Thymus (tissue), 14 donors: ENCODE measurements at places on chromosomes 7 and 10. TPM values are rescaled to one million over a fixed set of nuclear protein-coding genes. Genes with fewer than 3 reads are reported as not detected.

Gene STEAP1B
- 1.4 TPM for total RNA-seq

Gene SLC16A12
- 0.24 TPM for total RNA-seq

Gene SPDYE6
- total RNA-seq, result not detected

Gene HOXA5
- 0.24 TPM for total RNA-seq

Gene ALDH18A1
- 36.9 TPM for total RNA-seq

Gene NEUROD6
- total RNA-seq, result not detected

Gene LOXL4
- 0.99 TPM for total RNA-seq

Gene FFAR4
- 0.14 TPM for total RNA-seq

Gene DYDC2
- total RNA-seq, result 0.05 TPM

Gene PLXDC2
- 8.0 TPM for total RNA-seq

Gene COL1A2
- 55.3 TPM for total RNA-seq

Gene ERVW-1
- not detected for total RNA-seq

Gene FAM131B
- 0.47 TPM for total RNA-seq

Gene LRRC18
- total RNA-seq, result 0.05 TPM

Gene LIPK
- total RNA-seq, result 0.33 TPM

Gene PRKAR2B
- 3.5 TPM for total RNA-seq

Gene HTR7
- 0.14 TPM for total RNA-seq

Gene C7orf33
- not detected for total RNA-seq

Gene RPEL1
- total RNA-seq, result 0.05 TPM

Gene NUTM2E
- 0.42 TPM for total RNA-seq

Gene DNAJC9
- total RNA-seq, result 48.7 TPM

Gene GPR146
- 2.7 TPM for total RNA-seq

Gene NKX2-3
- total RNA-seq, result 0.05 TPM

Gene PKD2L1
- 0.19 TPM for total RNA-seq

Gene CALML3
- 144 TPM for total RNA-seq

Gene ADAMTS14
- total RNA-seq, result 1.8 TPM
